ENCODE measurements at places on chromosomes 2 and 18. TPM values are rescaled to one million over a fixed set of nuclear protein-coding genes. Genes with fewer than 3 reads are reported as not detected.
A peak's percentile ranks its signal among the peaks of the same experiment; 100 is the strongest.

DNA sequence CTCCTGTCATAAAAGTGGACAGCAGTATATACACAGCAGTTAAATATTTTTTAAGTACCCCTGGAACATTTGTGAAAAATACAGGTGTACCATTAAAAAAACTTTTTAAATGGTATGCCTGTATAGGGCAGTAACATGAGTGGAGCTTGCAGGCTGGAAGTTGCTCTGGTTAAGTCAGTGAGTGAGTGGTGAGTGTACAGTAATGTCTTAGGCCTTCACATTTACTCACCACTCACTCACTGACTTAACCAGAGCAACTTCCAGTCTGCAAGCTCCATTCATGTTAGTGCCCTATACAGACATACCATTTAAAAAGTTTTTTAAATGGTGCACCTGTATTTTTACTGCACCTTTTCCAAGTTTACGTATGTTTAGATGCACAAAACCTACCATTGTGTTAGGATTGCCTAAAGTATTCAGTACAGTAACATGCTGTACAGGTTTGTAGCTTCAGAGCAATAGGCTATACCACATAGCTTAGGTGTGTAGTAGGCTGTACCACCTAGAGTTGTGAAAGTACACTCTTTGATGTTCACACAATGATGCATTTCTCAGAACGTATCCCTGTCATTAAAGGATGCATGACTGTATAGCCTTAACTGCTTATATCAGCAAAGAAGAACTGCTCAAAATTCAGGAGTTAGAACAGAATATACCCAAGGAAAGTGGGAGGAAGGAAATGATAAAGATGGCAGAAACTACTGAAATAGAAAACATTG, 112.6 kb downstream of the EHBP1 start:
- H3K27me3 ChIP-seq, result no peaks in the 10 kb centered on the region
- no peak for DNase-seq
- peaks cover 4% of the 10 kb centered on the region for H3K4me1 ChIP-seq
- no peak overlapping the region for H3K27ac ChIP-seq

GRCh38 chr2:150567771-150568301, 80.4 kb upstream of the RND3 start:
- H3K4me3 ChIP-seq, result no peak overlapping the region
- no peaks in the 10 kb centered on the region for H3K36me3 ChIP-seq
- H3K27ac ChIP-seq, result no peak overlapping the region
- H3K27me3 ChIP-seq, result no peaks in the 10 kb centered on the region
- no peak for DNase-seq

The TBR1 gene
- total RNA-seq, result not detected

DNA sequence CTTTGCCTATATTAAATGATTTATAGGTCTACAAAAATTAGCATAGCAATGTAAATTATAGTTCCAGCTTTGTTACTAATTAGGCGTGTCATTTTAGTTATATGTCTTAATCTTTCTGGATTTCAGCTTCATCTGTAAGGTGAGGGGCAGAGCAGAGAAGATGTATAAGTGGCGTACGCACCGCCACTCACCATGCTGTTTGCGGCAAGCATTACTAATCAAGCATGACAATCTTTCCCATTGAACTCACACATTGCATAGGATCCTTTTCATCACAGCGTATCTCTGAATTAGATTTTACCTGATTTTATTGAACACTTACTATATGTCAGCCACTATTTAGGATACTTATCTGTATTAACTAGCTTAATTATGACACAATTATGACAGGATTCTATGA, 183.6 kb upstream of the DLGAP1 start:
- no peaks in the 10 kb centered on the region for H3K36me3 ChIP-seq
- H3K27ac ChIP-seq, result no peak overlapping the region
- no peaks in the 10 kb centered on the region for H3K4me1 ChIP-seq

The PLGLB2 gene
- 2.4 TPM for total RNA-seq

GRCh38 chr2:181750305-181750704, 70.0 kb upstream of the NEUROD1 start:
- H3K4me3 ChIP-seq, result no peak overlapping the region
- H3K36me3 ChIP-seq, result no peaks in the 10 kb centered on the region
- no peaks in the 10 kb centered on the region for H3K4me1 ChIP-seq

The BOLL gene
- not detected for total RNA-seq

DNA sequence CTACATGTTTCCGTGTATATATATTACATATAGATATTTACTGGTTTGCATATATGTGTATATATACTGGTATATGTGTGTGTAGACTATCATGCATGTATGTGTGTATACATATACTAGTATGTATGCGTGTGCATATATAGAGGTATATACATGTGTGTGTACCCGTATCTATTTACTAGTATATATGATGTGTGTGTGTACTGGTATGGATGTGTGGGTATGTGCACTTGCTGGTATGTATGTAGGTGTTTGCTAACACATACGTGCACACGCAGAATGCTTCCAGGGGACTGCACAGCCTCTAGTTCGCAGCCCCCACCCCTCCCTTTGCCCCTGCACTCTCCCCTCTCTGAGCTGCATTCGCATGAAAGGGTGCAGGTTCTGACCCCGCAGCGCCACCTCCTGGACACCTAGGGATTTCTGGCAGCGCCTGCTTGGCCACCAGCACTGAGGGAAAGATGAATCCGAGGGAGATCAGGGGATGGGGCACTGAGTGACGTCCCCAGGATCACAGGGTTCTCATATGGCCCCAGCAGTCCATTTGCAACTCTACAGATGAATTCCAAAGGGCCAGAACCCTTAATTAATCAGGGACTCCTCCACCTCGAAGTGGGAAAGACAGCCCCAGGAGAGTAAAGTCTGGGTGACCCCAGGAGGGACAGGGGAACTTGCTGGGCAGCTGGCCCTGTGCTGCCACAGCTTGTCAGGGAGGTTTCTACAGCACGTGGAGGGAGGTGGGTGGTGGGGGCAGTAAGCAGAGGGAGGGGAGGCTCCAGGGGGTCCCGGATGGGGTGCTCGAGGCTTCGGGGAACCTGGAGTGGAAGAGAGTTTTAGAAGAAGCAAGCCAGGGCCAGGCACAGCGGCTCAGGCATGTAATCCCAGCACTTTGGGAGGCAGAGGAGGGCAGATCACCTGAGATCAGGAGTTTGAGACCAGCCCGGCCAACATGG, 66.8 kb upstream of the ASAP2 start:
- peaks cover 4% of the 10 kb centered on the region for H3K27me3 ChIP-seq
- no peak overlapping the region for H3K4me3 ChIP-seq
- no peak overlapping the region for H3K27ac ChIP-seq
- H3K4me1 ChIP-seq, result no peaks in the 10 kb centered on the region

DNA sequence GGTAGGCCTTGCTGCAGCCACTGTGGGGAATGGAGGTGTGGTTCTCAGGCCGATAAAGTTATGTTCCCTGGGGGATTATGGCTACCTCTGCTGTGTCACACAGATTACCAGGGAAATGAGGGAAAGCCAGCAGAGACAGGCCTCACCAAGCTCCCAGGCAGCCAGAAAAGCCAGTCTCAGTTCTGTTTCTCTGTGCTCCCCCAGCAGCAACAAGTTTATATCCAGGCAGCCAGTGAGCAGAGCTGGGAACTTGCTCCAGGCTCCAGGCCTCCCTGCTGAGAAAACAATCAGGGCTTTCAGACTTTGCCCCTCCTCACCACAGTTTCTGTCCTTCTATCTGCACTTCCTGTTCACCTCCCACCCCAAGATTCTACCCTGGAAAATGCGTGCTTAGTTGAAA, 596.6 kb upstream of the GYPC start:
- no peak overlapping the region for H3K27ac ChIP-seq
- no peak for DNase-seq
- H3K4me3 ChIP-seq, result no peak overlapping the region
- H3K36me3 ChIP-seq, result no peaks in the 10 kb centered on the region

DNA sequence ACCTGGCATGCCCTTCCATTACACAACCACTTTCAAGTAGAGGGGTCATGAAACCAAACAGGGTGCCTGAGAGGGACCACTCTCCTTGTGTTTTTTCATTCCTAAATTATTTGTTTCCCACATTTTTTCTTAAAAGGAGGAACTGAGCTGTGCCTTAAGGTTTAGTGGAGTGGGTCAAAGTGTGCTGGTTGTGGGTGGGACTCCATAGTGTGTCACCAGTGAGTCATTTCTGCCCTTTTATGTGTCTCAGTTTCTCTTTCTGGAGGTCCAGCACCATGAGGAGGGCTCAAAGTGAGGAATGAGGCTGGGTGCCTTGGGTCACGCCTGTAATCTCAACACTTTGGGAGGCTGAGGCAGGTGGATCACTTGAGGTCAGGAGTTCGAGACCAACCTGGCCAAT, 37.8 kb downstream of the COMMD1 start:
- H3K4me1 ChIP-seq, result peaks cover 9% of the 10 kb centered on the region
- DNase-seq, result no peak
- H3K27ac ChIP-seq, result no peak overlapping the region
- no peaks in the 10 kb centered on the region for H3K27me3 ChIP-seq
- H3K4me3 ChIP-seq, result no peak overlapping the region
- H3K36me3 ChIP-seq, result peaks cover 4% of the 10 kb centered on the region

DNA sequence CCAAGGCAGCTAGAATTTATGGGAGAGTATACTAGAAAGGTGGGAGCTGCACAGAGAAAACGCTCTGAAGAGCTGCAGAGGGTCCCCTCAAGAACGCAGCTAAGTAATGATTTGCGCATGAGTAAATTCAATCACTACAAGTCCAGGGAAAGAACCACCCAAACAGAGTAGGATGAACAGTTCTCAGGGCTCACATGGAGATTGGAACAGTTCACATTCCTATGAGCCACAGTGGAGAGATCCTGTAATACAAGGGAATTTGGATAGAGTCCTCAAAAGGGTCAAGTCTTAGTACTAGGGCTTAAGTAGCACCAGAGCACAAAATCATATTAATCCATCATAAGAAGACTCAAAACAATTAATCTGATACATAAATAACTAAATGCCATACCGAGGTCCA, 12.7 kb downstream of the OLA1 start:
- peaks cover 7% of the 10 kb centered on the region for H3K4me1 ChIP-seq
- H3K4me3 ChIP-seq, result no peak overlapping the region
- peaks cover 8% of the 10 kb centered on the region for H3K36me3 ChIP-seq
- DNase-seq, result no peak
- H3K27me3 ChIP-seq, result no peaks in the 10 kb centered on the region

DNA sequence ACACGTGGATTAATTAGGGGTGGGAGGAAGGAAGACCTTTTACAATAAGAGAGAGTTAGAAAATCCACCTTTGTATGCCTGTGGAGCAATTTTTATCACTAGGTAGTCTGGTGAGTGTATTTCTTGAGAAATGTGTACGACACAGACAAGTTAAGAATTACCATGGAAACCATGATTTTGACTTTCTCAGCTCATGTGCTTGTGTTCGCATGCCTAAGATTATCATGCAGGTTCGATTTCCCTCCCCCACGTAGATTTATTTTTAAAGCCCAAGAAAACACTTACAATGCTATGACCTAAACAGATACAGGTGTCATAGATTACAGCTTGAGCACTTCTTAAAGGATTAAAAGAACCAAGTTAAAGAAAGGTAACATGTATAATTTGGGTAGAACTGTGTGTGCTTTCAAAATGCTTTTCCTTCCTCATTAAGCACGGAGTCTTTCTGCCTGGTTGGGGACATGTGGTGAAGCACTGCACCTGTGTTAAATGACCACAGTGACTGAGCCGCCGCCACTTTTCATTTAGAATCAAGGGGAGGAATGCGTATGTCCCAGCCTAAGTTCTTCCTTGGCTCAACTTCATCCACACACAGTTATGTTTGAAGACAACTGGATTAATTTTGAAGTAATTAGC, 16.6 kb downstream of the SERTAD2 start:
- DNase-seq, result no peak
- H3K36me3 ChIP-seq, result peaks cover 28% of the 10 kb centered on the region
- H3K4me3 ChIP-seq, result peak overlapping the region; percentile 73

- no peak overlapping the region for H3K27ac ChIP-seq
- H3K4me1 ChIP-seq, result peaks cover 9% of the 10 kb centered on the region
- H3K4me3 ChIP-seq, result no peak overlapping the region
- no peak for DNase-seq
Observed at GRCh38 chr2:7707723-7708122, 790.5 kb downstream of the RNF144A start.

DNA sequence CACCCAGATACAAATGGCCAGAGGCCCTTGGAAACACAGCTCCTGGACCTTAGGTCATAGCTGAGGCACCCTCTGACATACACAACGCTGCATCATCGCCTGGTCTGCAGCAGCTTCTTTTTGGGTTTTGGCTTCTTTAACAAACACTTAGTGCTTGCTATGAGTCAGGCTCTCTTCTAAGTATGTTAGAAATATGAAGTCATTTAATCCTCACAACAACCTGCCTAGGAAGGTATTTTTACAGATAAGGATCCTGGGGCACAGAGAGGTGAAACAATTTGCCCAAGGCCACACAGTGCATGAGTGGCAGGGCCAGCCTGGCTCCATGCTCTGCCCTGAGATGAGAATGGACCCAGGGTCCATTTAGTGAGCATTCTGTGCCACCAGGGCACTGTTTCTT, 96.6 kb downstream of the TMEM17 start:
- no peaks in the 10 kb centered on the region for H3K27me3 ChIP-seq
- H3K4me1 ChIP-seq, result peaks cover 9% of the 10 kb centered on the region
- H3K36me3 ChIP-seq, result no peaks in the 10 kb centered on the region
- no peak overlapping the region for H3K4me3 ChIP-seq

The PLEK gene
- 28.8 TPM for total RNA-seq

Data from activated naive CD8-positive, alpha-beta T cell treated with anti-CD3 and anti-CD28 coated beads, Interleukin-2, amount 10 ng/mL, durations not matched to agents 7 days and 5 days (primary cell).